Left renal cortex interstitium (tissue), 4 donors: ENCODE measurements at places on chromosomes 7 and 10. TPM values are rescaled to one million over a fixed set of nuclear protein-coding genes. Genes with fewer than 3 reads are reported as not detected.

Gene NANOS1
- 3.2 TPM for polyA plus RNA-seq

GRCh38 chr10:14163377-14164086 lies 167.2 kb downstream of the FRMD4A start:
- no peak for DNase-seq

DNA sequence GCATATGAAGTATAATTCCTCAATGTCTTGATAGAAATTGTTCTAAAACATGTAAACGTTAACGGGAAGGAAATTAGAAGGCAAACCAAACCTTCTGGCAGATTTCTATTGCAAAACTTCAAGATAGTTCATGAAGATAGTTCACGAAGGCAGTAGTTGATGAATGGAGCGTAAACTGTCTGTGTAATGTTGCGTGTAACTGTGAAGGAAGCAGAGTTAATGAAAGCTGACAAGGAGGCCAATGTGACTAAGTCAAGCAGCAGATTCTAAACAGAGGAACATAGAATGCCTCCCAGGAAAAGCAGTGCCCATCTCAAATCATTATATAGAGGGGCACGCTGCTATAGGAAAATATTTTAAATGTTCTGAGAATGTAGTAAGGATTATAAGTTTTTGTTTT lies 659.7 kb upstream of the IGFBP3 start:
- DNase-seq = no peak

Gene HOXA4
- polyA plus RNA-seq = 19.0 TPM

Gene OR2A1
- 1.1 TPM for polyA plus RNA-seq

Gene ELFN1
- polyA plus RNA-seq = 20.6 TPM

Gene CAMK1D
- 10.1 TPM for polyA plus RNA-seq

GRCh38 chr7:130136579-130137167 lies 66.3 kb downstream of the KLHDC10 start:
- DNase-seq = no peak

- DNase-seq = no peak
Observed at GRCh38 chr7:127290801-127291361, 38.1 kb upstream of the GRM8 start.

Gene DLG5
- polyA plus RNA-seq = 42.0 TPM

DNA sequence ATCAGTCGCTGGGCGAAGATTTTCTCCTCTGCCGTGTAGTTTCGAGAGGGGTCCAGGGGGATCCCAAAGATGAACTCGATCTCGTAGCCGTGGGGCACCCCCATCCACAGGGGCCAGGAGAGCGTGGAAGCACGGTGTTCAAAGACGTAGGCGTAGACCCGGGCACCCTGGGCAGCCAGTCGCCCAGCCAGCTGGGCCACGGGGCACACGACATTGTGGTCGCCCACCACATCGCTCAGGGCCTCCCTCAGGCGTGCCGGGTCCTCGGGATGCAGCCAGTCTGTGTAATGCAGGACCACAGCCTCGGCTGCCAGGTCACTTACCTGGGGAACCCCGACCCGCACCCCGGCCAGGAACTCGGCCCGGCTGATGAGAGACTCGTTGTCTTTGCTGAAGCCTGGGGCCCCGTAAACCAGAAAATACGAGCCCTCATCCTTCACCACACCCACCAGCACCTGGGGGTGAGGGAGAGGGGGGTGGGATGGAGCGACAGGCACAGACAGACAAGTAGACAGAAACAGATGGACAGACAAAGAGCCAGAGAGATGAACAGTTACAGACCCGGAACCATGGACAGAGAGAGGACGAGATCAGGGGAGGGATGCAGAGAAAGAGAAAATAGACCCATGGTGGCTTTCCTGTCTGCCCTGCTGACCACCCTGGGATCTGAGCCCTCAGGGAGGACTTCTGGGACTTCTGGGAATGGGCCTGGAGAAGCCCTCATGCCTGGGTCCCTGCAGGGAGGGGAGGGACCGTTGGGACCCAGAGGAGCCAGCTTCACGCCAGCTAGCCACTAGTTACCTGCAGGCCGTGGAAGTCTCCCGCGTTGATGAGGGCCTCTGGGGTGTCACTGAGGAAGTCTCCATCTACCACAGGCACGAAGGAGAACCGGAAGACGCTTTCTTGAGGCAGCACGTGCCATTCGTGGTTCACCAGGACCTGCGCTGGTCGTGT lies 3.0 kb downstream of the ACHE start:
- DNase-seq = no peak

DNA sequence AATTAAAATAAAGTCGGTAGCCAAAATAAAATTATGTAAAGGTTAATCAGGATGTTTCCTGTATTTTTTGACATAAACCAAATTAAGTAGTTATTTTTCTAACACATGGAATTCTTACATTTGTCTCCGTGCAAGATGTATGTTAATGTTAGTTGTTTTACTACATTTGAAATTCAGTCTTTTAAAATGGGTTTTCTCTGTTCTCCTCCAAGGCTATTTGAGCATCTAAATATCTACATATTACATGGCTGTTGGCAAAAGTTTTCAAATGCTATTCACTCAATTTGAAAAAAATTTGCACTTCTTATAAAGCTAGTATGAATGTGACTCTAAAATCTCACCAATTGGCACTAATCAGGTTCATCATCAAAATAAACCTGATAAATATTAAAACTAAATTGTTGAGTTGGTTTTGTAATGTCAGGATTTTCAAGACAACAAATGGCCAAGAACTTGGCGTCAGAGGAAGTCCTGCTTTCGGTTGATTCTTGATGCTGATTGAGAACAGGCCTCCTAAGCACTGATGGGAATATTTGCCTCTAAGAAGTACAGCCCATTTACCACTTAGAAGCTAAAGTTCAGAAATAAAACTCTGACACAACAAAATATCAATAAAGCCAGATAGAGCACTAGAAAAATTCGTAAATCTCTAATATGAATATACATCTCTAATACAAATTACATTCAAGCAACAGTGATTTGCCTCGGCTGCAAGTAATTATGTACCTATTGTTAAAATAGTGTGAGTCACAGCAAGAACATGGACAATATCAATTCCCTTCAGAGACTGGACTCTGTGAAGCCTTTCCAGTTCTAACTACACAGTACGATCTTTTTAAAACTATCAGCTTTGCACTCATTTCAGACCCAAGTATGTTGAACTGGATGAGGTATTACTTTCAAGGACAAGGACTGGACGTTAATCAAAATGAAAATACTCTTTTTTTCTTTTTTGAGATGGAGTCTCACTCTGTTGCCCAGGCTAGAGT lies 733.1 kb upstream of the C7orf33 start:
- DNase-seq = no peak

GRCh38 chr10:34601691-34602090 lies 213.4 kb downstream of the PARD3 start:
- no peak for DNase-seq

- DNase-seq = no peak
Observed at GRCh38 chr7:23418046-23418445, 52.2 kb downstream of the IGF2BP3 start.

Gene TSPAN33
- 63.0 TPM for polyA plus RNA-seq

Gene NEURL1
- polyA plus RNA-seq = 1.8 TPM

Gene BNIP3
- polyA plus RNA-seq = 86.7 TPM

GRCh38 chr7:4655311-4655710 lies 26.8 kb upstream of the FOXK1 start:
- no peak for DNase-seq

Gene CABCOCO1
- 1.9 TPM for polyA plus RNA-seq

Gene ZNF853
- polyA plus RNA-seq = 15.7 TPM

DNA sequence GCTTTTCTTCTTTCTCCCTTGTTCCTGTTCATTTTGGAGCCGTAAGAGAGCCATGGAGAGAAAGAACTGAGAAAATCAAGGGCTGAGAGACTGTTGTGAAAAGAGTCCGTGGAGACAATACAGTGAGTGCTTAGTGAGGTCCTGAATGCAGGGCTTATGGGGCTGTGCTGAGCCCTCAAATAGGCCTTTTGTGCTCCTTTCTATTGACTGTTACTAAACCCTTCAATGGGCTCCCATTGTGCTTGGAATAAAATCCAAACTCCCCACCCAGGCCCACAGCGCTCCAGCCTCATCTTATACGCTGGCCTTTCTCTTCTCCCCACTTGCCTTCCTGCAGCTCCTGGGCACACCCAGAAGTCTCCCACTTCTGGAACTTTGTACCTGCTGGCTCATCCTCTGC lies 243.1 kb upstream of the HABP2 start:
- DNase-seq = no peak

Gene CAV1
- 25.2 TPM for polyA plus RNA-seq

Gene SEMA4G
- 60.4 TPM for polyA plus RNA-seq

- no peak for DNase-seq
Observed at GRCh38 chr7:78311181-78311580, 512.6 kb downstream of the PHTF2 start.

DNA sequence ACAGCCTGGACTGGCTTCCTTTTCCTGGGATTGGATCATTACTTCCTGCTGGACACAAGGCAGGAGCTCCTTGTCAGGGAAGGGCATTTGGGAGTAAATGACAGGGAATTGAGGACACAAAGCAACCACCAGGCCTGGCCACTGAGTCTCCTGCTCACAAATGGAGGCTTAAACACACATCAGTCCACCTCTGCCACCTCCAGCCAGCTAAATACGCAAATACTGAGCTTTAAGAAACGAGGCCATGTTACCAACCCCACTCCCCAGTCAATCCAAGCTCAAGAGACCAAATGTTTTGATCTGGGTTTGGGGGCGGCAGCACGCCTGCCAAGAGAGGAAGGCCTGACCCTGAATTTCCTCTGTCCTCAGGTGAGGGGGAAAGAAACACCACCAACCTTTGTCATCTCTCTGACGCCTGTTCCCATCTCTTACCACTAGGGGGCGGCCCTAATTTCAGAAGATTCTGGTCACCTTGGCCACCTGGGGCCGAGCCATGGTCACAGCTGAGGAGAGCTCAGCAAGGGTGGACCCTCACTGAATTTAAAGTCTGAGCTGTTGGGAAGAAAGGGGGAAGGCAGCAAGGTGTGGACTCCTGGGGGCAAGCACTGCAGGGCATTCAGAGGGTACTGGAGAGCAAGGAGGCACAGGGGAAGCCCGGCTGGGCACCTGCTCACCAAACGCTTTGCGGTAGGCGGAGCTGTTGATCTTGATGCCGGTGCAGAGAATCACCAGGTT lies 16.5 kb downstream of the AIFM2 start:
- no peak for DNase-seq

GRCh38 chr10:28564905-28565304 lies 32.0 kb downstream of the WAC start:
- no peak for DNase-seq

- peak; percentile 53 for DNase-seq
Observed at GRCh38 chr10:70742537-70743429, 42.4 kb downstream of the TBATA start.

- no peak for DNase-seq
Observed at GRCh38 chr10:104342941-104343411, 4.7 kb upstream of the ITPRIP start.

Gene CDHR3
- 17.1 TPM for polyA plus RNA-seq

Gene CACNB2
- polyA plus RNA-seq = 3.0 TPM

Gene GATA3
- 93.4 TPM for polyA plus RNA-seq

GRCh38 chr10:3064423-3064822 lies 2.9 kb upstream of the PFKP start:
- no peak for DNase-seq

- DNase-seq = no peak
Observed at GRCh38 chr10:122673269-122673668, 26.4 kb downstream of the C10orf120 start.

GRCh38 chr7:1516586-1517251 lies 12.5 kb upstream of the INTS1 start:
- no peak for DNase-seq

Gene CDH23
- polyA plus RNA-seq = 0.95 TPM

DNA sequence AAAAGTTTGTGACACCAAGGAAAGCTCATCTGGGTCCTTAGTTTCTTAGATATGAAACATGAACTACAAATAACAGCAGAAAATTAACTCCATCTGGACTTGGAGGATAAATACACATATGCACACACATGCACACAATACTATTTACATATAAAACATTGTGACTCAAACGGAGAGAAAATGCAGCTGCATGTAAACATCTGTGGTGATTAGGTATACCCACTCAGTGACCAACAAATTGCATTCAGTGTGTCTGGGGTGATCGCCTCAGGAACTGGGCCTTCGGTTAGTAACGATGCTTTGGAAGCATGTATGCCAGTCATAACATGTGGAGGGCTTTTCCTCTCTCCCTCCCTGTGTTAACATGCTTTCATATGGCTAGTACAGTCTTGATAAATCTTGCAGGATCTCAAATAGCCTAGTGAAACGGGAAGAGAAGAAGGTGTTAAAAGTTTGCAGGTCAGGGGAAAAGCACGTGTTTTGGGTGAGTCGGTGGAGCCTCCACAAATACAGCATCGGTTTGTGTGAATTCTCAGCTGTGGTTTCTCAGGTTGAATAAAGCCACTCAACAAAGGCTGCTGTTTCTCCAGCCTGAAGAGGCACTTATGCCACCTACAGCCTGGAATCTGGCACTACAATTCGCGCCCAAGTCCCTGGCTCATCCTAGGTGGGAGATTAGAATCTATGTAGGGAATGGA lies 8.7 kb upstream of the GLRX3 start:
- DNase-seq = peak; percentile 25

DNA sequence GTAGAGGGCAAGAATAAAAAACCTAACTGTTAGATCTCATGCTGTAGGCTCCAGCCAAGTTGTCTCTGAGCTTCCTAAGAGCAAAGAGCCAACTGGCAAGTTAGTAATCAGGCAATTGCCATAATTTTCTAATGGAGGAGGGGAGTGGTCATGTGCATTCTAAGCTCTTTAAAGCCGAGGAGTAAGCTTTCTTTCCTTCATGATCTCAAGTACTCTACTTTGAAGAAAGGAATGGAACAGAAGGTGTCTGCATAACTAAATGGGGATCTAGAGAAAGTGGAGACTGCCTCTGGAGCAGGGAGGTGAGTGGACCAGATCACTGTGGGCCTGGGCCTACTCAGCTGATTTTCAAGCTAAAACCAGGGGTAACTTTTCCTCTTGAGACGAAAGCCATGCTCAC lies 37.7 kb upstream of the TOMM7 start:
- DNase-seq = no peak

GRCh38 chr10:86707505-86707904 lies 39.2 kb downstream of the LDB3 start:
- no peak for DNase-seq

GRCh38 chr10:86203162-86203905 lies 163.3 kb downstream of the GRID1 start:
- DNase-seq = peak; percentile 29

GRCh38 chr7:47806701-47807103 lies 141.6 kb downstream of the PKD1L1 start:
- DNase-seq = no peak

Gene GDF10
- 3.1 TPM for polyA plus RNA-seq

Gene ADAM22
- 12.4 TPM for polyA plus RNA-seq

- DNase-seq = peak; percentile 68
Observed at GRCh38 chr10:25125201-25125611, 49.6 kb upstream of the GPR158 start.

Gene AVPI1
- polyA plus RNA-seq = 5.0 TPM

DNA sequence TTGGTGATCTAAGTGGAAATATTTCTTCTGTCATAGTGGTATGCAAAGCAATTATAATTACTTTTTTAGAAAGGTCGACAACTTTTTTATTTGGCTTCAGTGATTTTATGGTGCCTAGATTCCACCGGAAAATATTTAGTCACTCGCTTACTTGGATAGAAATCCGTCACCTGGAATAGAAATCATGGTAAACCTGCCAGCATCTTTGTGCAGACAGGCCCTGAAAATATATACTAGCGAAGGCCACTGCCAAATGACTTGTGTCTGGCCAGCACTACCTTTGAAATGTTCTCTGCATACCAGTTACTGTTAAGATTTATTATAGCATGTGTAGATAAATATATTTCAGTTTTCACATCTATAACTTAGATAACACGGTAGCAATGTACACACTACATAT lies 226.4 kb downstream of the AGMO start:
- DNase-seq = no peak

GRCh38 chr10:29446327-29446726 lies 157.5 kb downstream of the LYZL1 start:
- DNase-seq = no peak

Gene CADPS2
- polyA plus RNA-seq = 51.0 TPM

- DNase-seq = no peak
Observed at GRCh38 chr7:150322114-150322832, 882 bp upstream of the LRRC61 start.
